Left ventricle myocardium inferior (tissue), 1 donor: ENCODE measurements at places on chromosomes 7 and 10.

GRCh38 chr7:602341-603141 is 82.9 kb upstream of the PDGFA start:
- H3K4me1 ChIP-seq = peaks cover 43% of the 10 kb centered on the region
- H3K4me3 ChIP-seq = peak overlapping the region; percentile 40
- peaks cover 3% of the 10 kb centered on the region for H3K36me3 ChIP-seq
- peak overlapping the region; percentile 85 for H3K27ac ChIP-seq
- DNase-seq = no peak
- no peaks in the 10 kb centered on the region for H3K27me3 ChIP-seq

- H3K36me3 ChIP-seq = peaks cover 5% of the 10 kb centered on the region
- DNase-seq = no peak
- H3K27ac ChIP-seq = no peak overlapping the region
- H3K27me3 ChIP-seq = no peaks in the 10 kb centered on the region
These were observed 27.3 kb downstream of the MDFIC start for GRCh38 chr7:114949231-114949630.

GRCh38 chr7:128387216-128388144 is 22.3 kb downstream of the IMPDH1 start:
- peaks cover 4% of the 10 kb centered on the region for H3K36me3 ChIP-seq
- peak; percentile 84 for DNase-seq
- peak overlapping the region; percentile 37 for H3K4me3 ChIP-seq
- peaks cover 9% of the 10 kb centered on the region for H3K4me1 ChIP-seq

DNA sequence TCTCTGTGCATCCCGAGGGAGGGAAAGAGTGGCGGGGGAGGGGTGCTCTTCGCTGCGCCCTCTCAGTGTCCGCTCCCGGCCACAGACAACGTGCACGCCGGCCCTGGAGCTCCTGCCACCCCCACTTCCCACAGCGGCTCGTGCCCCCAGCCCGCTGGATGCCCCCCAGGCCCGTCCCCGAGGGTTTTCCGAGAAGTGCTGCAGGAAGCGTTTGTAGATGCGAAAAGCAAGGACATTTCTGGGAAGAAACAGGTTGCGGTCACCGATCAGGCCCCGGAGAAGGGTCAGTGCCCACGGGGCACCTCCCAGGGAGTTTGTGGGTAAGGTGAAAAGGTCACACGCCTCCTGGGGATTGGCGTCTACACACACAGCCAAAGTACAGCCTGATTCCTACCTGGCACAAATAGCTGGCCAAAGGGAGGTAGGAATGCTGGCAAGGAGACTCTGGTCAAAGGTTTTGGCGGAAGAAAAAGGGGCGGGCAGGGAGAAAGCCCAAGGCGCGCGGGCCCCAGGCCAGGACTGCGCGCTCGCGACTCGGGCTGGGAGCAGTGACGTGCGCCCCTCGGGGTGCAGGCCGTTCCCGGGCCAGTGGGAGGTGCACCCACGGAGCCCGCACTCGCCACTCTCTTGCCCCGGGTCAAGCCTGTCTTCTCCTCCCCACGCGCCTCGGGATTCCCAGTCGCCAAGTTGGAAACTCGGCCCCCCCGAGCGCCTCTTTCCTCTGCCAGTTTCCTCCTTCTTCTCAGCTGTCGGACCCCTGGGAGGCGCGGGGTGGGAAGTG is 1.5 kb upstream of the NRP1 start:
- H3K4me3 ChIP-seq = peak overlapping the region; percentile 82
- H3K4me1 ChIP-seq = peaks cover 79% of the 10 kb centered on the region
- peak overlapping the region; percentile 99 for H3K27ac ChIP-seq
- no peaks in the 10 kb centered on the region for H3K27me3 ChIP-seq
- DNase-seq = peak; percentile 82

- no peaks in the 10 kb centered on the region for H3K27me3 ChIP-seq
- no peak overlapping the region for H3K27ac ChIP-seq
- H3K36me3 ChIP-seq = no peaks in the 10 kb centered on the region
- H3K4me3 ChIP-seq = no peak overlapping the region
- no peak for DNase-seq
- H3K4me1 ChIP-seq = no peaks in the 10 kb centered on the region
These were observed 254.3 kb upstream of the LRRTM3 start for GRCh38 chr10:66671562-66671961.
